MV-4-11 (cell line): ENCODE measurements at places on chromosomes 6 and 20.

- DNase-seq, result no peak
Measured at GRCh38 chr6:157169656-157170055, 153.7 kb downstream of the TMEM242 start.

DNA sequence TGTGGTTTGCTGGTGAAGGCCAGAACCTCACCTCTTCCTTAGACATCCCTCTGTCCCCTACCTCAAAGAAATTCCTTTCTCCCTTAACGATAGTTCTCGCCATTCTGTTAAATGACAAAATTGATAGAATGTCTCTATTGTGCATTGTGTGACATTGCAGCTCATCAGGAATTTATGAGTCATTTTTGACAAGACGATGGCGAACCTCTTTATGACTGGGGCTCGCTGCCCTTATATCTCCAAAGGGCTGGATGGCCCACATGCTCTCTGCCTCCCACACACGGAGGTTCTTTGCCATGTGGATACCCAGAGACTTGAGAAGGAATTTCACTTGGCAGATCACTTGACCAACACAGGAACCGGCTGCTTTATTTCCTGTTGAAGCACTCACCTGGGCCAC lies 66.8 kb upstream of the RPS6KA2 start:
- no peak for DNase-seq

DNA sequence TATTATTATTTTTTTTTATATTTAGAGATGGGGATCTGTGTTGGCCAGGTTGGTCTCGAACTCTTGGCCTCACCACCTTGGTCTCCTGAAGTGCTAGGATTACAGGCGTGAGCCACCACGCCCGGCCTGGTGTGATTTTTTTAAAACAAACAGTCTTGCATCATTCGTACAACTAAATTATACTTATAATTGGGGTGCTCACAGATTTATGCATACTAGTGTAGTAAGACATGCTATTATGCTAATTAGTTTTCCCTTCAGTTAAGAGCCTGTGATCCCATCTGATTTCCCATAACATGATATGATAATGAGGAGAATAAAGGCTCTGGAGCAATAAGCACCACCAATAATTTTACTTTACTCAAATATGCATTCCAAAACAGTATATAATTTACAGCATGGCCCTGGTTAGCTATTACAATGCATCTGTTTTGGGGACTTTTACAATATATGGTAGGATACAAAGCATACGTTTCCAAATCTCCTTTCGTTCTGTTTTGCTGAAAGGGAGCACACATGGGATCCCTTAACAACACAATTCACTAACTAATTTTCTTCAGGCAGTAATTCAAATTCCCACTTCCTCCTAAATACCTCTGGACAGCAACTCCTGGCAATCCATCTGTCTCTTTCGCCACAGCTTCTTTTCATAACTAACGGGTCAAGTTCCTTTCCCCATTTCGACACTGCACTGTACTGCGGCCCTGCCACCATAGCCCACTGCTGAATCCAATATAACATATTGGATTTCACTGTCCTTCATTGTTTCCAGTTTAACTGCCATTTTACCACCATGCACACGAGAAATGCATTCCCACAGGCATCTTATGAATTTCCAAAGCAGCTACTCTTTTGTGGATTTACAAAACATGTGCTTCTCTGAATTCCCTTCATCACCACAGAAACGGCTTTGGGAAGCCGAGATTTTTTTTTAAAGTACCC lies 1.7 kb downstream of the NUDT3 start:
- peak; percentile 90 for DNase-seq

DNA sequence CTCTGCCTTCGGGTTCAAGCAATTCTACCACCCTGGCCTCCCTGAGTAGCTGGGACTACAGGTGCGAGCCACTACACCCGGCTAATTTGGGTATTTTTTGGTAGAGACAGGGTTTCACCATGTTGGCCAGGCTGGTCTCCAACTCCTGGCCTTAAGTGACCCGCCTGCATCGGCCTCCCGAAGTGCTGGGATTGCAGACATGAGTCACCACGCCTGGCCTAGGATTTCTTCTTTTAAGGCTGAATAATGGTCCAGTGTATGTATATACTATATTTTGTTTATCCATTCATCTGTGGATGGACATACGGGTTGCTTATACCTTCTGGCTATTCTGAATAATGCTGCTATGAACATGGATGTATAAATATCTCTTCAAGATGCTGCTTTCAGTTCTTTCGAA lies 17.1 kb downstream of the RIOK1 start:
- no peak for DNase-seq

GRCh38 chr20:4193069-4193452 lies 177.7 kb upstream of the RNF24 start:
- DNase-seq, result no peak

GRCh38 chr20:36313926-36314325 lies 7.8 kb downstream of the DLGAP4 start:
- no peak for DNase-seq

DNA sequence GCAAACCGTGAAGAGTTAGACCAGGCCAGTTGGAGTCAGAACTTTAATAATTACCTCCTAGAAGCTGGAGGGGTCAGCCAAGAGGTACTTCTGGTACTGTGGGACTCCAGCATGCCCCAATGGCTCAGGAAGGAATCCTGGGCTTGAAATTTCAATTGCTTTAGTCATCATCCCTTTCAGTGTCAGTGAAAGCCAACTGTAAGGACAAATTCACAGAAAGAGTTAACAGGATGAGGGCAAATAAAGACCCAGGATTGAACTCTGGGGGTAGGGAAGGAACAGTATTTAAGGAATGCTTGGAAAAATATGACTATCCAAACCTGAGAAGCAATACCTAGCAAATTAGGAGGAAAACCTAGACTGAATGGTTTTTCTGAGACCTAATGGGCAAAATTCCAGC lies 735.1 kb upstream of the MARCKS start:
- DNase-seq, result no peak

GRCh38 chr6:102223942-102224341 lies 830.4 kb downstream of the GRIK2 start:
- no peak for DNase-seq

DNA sequence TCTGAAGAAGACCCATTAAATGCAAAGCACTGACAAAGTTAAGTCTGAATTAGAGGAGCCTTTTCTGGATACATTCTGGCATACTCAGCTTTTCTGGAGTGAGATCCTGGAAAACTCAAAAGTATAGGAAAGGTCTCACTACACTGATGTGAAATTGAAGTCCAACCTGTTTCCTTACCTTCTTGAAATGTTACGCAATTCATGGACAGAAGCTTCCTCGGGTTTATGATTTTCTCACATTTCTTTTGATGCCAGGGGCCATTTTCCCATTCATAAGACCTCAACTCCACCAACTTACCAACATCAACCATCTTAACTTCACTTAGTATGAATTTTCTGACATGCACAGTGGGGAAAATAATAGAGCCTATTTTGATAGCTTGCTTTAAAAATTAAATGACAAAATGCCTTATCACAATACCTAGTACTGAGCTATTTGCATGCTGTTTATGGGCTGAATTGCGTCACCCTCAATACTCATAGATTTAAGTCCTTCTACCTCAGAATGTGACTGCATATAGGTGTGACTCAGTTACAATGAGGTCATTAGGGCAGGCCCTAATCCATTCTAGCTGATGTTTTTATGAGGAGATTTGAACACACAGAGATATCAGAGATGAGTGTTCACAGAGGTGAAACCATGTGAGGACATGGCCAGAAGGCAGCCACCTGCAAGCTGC lies 73.4 kb upstream of the RAB32 start:
- no peak for DNase-seq

GRCh38 chr20:11143481-11143880 lies 469.7 kb upstream of the JAG1 start:
- DNase-seq, result no peak

DNA sequence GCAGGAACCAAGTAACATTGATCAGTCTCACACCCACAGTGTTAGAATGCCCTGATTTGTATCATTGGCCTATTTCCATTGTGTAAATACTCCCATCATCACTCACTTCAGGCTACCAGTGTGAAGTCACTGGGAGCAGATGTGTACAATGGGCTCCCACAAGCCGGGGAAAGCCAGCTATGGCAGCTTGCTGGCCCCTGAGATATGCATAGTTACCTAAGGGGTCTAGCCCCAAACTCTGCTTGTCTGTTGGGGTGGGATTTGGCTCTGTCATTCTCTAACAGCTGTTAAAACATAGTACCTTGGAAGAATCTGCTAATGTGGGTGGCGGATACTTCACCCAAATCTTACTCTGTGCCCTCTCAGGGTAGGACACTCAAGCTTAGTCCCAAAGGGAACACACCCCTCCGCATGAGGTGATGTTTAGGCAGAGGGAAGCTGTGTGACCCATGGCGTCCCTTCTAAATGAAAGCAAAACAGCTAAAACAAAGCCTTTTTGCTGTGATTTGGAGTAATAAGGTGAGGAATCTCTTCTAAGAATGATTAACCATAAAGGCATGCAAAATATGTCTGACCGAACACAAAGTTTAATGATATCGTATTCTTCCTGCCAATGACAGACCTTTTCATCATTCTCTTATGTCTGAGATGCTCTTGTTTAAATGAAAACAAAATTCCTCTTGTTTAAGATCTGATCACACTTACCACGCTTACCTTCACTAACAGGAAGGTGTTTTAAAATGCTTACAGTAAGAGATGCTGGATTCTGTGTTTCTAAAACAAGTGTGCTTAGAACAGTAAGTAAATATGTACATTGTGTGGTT lies 45.9 kb upstream of the PXDC1 start:
- no peak for DNase-seq

- peak; percentile 76 for DNase-seq
Measured at GRCh38 chr6:150072201-150072600, 3.3 kb upstream of the ULBP3 start.

GRCh38 chr6:117269638-117270054 lies 4.3 kb downstream of the VGLL2 start:
- no peak for DNase-seq

DNA sequence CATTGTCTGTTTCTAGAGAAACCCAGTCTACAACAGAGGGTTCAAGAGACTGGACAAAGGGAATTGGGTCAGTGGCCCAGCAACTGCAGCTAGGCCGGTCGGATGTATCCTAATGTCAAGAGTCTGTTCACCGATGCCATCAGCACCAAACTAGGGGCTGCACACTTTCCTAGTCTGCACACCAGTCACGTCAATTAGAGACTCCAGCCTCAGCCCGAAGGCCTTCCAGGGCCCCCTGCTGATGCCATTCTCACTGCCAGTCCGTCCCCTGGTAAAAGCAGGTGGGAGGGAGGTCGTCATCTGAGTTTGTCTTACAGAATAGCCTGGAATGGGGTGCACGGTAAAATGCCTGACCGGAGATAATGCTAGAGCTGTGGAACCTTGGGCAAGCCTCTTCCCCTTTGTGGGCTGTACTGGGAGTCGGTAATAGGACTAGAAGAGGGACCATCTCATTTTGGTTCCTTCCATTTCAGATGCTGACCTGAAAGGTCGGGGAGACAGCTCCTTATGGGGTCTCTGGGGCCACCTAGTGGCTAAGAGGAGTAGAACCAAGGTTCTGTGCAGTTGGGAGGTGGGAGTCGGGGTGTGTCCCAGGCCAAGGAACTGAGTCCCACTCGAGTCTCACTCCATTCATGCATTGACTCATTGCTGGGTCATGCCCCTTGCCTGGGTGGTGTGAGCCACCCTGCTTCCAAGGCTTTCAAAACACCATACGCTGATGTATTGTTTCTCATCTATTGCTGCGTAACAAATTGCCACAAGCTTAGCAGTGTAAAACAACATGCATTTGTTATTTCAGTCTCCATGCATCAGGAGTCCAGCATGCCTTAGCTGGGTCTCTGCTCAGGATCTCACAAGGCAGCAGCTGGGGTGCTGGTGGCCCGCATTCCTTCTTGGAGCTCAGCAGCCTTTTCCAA lies 5.1 kb downstream of the SOX12 start:
- peak; percentile 87 for DNase-seq

GRCh38 chr6:3251462-3252314 lies 7.1 kb upstream of the PSMG4 start:
- peak; percentile 51 for DNase-seq

GRCh38 chr6:128848212-128848935 lies 34.6 kb upstream of the LAMA2 start:
- no peak for DNase-seq

DNA sequence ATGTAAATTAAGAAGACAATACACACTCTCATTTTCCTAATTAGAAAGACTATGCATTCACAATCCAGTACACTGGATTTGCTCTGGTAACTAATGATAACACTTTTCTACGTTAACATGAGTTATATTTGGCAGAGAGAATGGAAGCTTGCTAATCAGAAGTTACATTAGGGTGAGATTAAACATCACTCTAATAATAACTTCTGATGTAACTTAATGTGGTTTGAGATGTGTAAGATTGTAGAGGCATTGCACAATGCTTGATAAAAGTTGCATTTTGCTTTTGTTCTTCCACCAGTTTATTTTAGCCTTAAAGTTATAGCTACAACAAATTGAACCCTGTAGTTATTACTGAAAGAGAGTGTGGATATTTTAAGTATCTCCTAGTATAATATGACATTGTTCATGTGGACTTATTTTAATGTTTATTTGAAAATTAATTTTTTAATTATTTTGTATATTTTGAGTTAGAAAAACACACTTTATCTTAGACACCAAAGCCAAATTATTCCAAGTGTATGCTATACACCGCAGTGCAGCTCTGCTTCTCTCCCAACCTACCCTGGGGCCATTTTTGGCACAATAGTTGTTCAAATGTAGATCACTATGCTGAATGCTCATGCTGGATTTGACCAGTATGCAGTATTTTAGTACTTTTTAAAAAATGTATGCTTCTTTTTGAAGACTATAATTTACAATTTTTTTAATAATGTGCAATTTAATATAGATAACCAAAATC lies 143.2 kb downstream of the SLC16A10 start:
- DNase-seq, result peak; percentile 75

GRCh38 chr6:99712519-99712918 lies 105.9 kb downstream of the PRDM13 start:
- no peak for DNase-seq

- no peak for DNase-seq
Measured at GRCh38 chr20:24768201-24768636, 180.8 kb upstream of the CST7 start.

- DNase-seq, result peak; percentile 83
Measured at GRCh38 chr6:30752157-30752927, 8.0 kb upstream of the IER3 start.

DNA sequence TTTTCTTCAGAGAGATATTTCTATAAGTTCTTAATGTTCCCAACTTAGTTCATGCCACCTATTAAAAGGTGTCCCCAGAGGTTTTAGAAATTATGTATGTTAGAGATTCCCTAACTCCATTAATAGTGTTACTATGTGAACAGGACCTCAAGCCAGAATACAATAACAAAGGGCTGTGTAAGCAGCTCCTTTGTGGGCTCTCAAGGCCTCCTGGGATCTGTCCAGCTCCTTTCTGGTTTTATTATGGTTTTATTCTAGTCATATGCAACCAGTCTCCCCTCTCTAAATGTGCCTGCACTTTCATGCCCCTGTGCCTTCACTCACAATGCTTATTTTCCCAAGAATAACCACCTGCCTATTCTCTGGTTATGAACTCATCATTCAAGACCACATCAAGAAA lies 22.7 kb downstream of the NRSN1 start:
- DNase-seq, result no peak
